ENCODE measurements at places on chromosomes 1 and 21.
A peak's percentile ranks its signal among the peaks of the same experiment; 100 is the strongest.

GRCh38 chr1:167545349-167545748 lies 8.2 kb downstream of the CREG1 start:
- DNase-seq, result no peak

DNA sequence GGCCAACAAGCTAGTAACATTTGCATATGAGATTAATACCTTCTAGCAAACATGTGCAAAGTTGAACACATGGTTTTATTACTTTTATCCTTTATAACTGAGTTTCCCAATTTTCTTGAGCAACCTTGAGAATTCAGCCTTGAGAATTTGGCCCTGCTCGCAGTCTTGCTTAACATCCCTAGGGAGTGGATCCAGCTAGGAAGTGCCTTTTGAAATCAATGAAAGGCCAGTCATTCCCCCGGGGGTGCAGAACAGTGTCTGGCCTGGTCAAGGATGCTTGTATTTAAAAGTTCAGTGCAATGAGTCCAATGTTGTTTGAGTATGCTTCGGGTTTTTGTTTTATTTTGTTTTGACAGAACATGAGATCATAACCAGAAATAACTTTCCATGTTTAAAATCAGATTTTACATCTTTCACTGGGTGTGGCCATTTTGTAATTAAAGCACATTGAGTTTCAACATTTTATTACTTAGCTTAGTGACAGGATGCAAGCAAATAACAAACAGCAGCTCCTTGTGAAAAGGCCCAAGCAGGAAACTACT lies 16.7 kb downstream of the PALMD start:
- no peak for DNase-seq

GRCh38 chr1:94768036-94768435 lies 52.1 kb upstream of the SLC44A3 start:
- no peak for DNase-seq

GRCh38 chr1:30706528-30706927 lies 16.9 kb downstream of the MATN1 start:
- no peak for DNase-seq

DNA sequence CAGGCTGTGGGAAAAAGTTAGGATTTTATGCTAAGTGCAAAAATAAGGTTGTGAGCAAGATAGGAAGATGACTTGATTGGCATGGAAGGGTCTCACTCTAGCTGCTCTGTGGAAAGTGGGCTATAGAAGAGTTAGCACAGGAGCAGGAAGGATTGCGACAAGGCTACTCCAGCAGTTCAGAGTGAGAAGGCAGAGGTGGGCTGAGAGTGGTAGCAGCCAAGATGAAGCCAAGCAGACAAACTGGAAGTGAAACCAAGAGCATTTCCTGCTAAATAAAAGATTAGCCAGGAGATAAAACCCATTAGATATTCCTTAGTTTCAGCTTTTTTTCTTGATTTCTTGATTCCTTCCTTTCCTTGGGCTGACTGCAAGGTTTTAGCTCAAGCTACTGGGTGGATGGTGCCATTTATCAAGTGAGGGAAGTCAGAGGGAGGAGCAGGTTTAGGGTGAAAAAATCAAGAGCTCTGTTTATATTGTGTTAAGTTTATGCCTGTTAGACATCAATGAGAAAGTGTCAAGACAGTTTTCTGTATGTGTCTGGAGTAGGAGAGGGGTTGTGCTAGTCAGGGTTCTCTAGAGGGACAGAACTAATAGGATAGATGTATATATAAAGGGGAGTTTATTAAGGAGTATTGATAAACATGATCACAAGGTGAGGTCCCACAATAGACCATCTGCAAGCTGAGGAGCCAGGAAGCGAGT lies 33.1 kb upstream of the ZNF644 start:
- no peak for DNase-seq

- DNase-seq, result no peak
Observed at GRCh38 chr1:187715483-187715882, 886.7 kb downstream of the PLA2G4A start.

DNA sequence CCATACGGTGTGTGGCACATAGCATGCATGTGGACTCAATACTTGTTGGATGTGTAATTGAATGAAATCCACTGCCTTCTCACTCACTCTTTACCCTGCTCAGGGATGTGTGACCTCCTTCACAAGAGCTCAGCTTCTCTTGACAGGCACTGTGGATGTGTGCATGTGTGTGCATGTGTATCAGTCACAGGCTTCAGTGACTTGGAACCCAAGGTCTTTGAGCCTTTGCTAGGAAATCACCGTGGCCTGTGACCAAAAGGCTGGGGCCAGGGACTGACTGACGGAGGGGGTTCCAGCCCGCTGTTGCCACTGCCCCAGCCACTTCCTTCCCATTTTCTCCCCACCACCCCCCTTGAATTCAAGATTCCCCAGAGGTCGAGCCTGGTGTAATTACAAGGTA lies 144.4 kb upstream of the POU3F1 start:
- no peak for DNase-seq

DNA sequence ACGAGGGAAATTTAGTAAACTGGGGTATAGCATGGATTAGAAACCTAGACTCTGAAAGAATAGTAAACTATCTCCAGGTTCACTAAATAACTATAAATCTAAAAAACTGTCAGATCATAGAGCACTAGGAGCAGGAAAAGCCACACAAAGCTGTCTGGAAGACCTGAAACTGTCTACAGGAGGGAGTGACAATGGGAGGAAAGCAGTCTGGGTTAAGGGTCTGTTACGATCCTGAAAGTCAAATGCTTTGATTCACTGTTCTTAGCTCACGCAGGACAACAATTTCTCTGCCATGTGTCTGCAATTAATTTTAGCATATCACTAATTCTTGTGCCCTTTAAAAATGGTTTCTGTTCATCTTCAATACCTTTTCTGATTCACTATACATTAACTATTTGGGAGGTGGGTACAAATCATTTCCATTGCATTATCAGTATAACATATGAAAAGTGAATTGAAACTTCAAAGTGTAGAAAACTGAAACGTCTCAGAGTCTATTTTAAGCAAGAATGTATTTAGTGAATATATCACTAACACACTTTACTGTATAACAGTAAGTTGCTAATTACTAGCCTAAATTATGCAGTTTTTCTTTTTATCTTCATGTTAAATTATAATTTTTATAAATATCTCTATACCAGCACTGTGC lies 18.4 kb downstream of the CEP170 start:
- DNase-seq, result no peak

GRCh38 chr1:167033646-167034045 lies 44.6 kb downstream of the MAEL start:
- DNase-seq, result no peak

DNA sequence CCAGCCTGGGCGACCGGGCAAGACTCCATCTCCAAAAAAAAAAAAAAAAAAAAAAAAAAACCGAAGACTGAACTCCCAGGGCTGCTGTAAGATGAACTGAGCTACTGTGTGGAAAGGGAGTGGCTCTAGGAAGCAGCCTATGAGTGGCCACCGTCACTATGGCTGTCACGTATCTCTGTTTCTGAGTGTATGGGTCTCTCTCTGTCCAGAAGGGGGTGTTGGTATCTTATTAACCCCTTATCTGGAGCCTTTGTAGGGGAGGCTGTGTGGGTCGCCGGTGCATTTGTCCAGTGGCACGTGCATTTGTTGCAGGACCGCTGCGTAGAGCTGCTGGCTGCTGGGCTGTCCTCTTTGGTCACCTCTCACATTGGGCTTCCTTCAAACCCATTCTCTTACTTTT lies 326.6 kb downstream of the CAMTA1 start:
- DNase-seq, result no peak

DNA sequence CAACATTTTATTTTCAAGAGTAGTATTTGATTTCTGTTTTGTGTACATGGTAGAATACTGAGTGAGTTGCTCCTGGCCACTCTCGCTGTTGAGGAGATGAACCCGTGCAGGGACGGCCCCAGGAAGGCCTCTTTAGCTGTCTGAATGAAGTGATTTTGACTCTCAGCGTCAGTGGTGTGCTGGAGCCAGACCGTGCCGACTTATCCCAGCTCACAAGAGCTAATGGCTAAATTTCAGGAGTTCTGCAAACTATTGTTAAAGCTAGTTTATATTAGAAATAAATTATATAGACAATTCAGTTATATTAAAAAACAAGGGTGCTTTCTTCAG lies 111.2 kb upstream of the KIF26B start:
- no peak for DNase-seq

- DNase-seq, result no peak
Observed at GRCh38 chr1:245419461-245419978, 264.7 kb downstream of the KIF26B start.

- no peak for DNase-seq
Observed at GRCh38 chr21:21101911-21102310, 103.7 kb downstream of the NCAM2 start.

DNA sequence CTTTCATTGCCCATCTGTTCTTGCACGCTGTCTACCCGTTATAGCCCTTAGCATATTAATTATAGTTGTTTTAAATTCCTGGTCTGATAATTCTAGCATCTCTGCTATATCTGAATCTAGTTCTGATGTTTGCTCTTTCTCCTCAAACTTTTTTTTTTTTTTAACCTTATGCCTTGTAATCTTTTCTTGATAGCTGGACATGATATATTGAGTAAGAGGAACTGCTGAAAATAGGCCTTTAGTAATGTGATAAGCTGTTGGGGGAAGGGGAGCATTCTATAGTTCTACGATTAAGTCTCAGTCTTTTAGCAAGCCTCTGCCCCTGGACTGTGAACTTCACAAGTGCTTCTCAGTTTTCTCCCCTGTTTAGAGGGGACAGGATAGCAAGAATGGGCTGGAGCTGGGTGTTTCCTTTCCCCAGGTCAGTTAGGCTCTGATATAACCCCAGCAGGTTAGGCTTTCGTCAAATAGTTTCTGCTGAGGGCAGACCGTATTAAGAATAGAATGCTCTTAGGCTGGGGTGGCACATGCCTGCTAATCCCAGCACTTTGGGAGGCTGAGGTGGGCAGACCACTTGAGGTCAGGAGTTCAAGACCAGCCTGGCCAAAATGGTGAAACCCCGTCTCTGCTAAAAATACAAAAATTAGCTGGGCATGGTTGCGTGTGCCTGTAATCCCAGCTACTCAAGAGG lies 62.2 kb downstream of the ZFYVE9 start:
- DNase-seq, result no peak

DNA sequence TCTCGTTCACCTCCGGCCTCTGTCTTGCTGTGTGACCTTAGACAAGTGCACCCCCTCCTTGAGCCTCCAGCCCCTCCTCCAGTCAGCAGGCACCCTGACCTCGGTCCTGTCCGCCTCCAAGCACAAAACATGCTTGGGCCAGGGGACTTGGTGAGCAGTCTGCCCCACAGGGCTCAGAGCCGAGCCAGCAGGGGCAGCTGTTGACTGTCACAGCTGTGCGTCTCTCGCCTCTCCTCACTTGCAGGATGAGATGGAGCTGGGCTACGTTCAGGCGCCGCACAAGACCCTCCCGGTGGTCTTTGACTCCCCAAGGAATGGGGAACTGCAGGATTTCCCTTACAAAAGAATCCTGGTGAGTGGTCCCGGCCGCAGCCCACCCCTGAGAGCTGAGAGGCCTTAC lies 24.2 kb downstream of the PADI3 start:
- DNase-seq, result no peak

GRCh38 chr1:164608651-164609057 lies 49.7 kb downstream of the PBX1 start:
- no peak for DNase-seq

DNA sequence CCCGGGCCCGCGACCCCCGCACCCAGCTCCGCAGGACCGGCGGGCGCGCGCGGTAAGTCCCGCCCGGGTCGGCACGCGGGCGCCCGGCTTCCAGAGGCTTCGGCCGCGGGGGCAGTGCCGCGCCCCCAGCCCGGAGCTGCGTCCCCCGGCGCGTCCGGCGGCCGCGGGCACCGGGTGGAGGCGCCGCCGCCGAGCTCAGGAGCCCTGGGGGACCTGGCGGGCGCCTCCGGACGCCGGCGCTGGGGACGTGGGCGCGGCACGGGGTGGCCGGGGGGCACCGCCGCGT lies 227 bp downstream of the NBL1 start:
- no peak for DNase-seq

- no peak for DNase-seq
Observed at GRCh38 chr1:175773571-175773970, 30.2 kb upstream of the TNR start.

- DNase-seq, result no peak
Observed at GRCh38 chr1:110702260-110702659, 27.5 kb upstream of the KCNA3 start.

DNA sequence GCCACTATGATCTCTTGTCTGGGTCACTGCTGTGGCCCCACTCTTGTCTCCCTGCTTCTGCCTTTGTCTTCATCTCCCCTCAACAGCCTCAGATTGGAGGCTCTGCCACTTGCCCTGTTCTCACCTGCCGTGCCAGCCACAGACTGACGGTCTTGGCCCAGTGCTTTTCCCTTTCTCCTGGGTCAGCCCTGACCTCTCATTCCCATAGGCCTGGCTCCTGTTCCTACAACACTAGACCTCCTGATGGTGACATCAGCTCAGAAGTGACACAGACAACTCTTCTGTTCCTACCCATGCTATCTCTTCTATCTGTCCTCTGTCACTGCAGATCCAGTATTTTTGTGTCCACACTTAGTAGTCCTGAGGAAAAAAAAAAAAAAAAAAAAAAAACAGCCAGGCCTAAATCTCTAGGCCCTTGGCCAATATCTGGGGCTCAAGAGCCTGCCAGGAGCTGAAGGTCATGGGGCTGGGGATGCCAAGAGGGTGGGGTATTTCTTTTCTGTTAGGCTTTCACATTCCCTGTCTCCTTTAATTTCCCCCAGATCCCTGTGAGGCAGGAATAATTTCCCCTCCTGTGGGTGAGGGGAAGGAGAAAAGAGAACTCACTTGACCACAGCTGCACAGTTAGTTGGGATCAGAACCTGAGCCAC lies 42.0 kb upstream of the FOXO6 start:
- DNase-seq, result no peak

DNA sequence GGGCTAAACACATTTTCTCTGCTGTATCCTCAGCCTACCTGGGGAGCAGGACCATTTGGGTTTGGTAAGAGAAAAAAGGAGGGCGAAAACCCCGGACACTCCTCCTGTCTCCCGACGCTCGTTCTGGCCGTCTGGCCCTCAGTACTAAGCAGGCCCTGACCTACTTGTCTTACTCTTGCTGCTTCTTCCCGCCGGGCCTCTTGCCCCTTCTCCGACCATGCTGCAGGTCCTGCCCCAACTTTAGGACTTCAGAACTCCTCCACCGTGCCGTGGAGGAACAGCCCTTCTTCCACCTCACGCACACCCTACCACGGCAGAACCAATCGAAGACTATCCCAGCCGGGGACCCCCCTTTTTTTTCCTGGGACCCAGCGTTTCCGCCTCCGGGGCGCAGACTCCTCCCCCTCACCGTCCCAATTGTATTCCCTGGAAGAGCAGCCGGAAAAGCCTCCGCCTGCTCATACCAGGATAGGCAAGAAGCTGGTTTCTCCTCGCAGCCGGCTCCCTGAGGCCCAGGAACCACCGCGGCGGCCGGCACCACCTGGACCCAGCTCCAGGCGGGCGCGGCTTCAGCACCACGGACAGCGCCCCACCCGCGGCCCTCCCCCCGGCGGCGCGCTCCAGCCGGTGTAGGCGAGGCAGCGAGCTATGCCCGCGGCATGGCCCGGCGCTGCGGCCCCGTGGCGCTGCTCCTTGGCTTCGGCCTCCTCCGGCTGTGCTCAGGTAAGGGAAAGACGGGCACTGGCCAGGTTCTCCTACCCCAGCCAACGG lies at the start of gene CHRNB2:
Gene CHRNB2, plus strand, starts transcription at position 393 of the 771 bp plus-strand sequence. Its CDS starts 267 bp downstream, at position 660.
- DNase-seq, result peak; percentile 57
